ENCODE measurements at places on chromosomes 4 and X.

GRCh38 chrX:3548765-3549391 lies 164.6 kb downstream of the PRKX start:
- DNase-seq: no peak

- no peak for DNase-seq
Measured at GRCh38 chr4:70397580-70397979, at the start of gene OPRPN. OPRPN (plus strand) TSS chr4:70397940; CDS start chr4:70399286, 1,346 bp downstream.

GRCh38 chr4:93018243-93018642 lies 714.5 kb downstream of the GRID2 start:
- DNase-seq: no peak

GRCh38 chrX:29083823-29084222 lies 496.6 kb downstream of the IL1RAPL1 start:
- DNase-seq: no peak

GRCh38 chr4:7108660-7109059 lies 40.8 kb upstream of the GRPEL1 start:
- DNase-seq: no peak

- DNase-seq: no peak
Measured at GRCh38 chrX:136467303-136467702, 20.4 kb upstream of the BRS3 start.

DNA sequence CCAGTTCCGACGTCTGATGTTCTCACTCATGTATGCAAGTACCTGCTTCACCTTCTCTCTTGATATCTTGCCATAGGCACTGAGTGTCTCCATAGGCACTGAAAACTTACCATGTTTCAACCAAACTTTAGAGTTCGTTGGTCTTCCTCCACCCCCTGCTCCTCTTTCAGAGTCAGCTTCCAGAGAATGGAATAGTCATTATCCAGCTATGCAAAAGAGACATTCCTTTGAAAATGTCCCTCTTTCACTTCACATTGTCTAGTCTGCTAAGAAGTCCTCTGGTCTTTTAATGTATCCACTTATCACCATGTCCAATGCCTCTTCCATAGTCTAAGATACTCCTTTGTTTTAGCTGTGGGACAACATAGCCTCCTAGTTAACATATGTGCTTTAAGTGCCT lies 566.0 kb upstream of the TENM3 start:
- DNase-seq: no peak

DNA sequence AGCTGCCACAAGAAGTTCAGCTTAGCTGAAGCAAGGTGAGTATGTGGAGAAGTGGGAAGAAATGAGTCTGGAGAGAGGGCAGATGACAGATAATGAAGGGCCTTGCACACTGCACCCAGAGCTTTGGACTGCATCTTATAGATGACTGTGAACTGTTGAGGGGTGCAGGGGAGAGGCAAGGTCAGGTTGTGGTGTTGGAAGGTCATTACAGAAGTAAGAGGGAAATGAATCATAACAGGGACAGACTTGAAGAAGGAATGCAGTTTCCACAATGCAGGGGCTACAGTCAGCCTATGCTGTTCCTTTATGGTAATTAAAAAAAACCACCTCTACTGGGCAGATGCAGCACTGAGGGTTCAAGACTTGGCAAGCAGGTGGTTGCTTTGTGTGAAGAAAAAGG lies 4.8 kb upstream of the IGFBP7 start:
- DNase-seq: no peak

GRCh38 chr4:11769434-11769833 lies 340.7 kb upstream of the HS3ST1 start:
- no peak for DNase-seq

DNA sequence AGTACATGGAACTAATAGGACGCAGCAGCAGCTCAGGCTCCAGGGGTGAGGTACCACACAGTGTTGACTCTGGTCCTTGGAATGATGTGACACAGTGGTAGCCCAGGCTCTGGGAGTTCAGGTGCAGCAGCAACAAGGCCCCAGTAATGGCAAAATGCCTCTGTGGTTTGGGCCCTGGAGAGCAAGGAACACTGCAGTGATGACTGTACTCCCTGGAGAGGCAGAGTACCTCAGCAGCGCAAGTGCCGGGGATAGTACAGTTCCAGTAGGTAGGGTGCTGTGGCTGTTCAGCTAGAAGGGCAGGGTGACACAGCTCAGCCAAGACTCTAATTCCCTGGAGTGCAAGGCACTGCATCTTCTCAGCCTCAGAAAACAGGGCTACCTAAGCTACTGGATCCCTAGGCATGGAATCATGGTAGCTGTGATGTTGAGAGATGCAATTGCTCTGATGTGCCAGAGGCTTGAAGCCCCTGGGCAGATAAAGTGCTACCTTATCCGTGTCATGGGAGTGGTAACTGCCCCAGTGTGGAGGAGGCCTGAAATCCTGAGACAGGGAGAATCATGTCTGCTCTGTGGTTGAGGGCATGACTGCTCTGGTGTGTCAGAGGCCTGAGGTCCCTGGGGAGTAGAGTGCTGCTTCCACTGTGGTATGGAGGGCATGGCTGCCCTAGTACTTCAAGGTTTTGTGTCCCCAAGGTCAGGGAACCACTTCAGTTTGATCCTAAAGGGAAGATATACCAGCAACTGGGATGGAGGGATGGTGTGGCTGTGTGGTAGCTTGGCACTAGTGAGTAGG lies 55.2 kb downstream of the AREG start:
- DNase-seq: no peak

DNA sequence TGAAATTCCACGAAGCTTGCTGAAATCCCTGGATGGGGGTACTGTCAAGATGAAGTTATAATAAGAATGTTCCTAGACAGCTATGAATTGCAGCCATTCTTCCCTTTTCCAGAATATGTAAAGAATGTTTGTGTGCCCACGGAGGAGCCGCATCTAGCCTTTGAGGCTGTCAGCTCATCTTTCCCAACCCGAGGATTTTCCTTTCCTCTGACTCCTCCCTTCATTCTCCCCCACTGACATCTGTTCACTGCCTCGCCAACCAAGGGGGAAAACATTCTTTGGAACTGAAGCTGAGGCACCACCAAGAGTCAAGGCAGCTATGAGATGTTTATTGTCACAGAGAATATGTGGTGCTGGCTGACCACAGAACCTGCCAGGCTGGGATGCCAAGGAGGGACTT lies 8.8 kb downstream of the NHSL2 start:
- no peak for DNase-seq

DNA sequence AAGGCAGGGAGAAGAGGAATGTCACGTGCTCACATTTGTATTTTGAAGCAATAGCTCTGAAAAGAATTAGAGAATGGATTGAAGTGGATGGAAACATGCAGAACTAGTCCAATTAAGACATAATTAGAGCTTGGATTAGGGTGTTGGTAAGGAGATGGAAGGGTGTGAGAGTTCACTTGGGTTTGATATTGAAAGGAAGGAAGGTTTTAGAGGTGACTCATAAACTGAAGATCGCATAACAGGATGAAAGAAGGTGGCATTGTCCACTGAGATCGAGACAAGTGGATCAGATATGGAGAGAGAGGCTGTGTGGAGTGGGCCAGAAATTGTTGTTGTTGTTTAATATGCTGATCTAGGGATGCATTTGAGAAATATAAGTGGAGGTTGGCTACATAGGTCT lies 244.0 kb upstream of the SMIM31 start:
- DNase-seq: no peak

DNA sequence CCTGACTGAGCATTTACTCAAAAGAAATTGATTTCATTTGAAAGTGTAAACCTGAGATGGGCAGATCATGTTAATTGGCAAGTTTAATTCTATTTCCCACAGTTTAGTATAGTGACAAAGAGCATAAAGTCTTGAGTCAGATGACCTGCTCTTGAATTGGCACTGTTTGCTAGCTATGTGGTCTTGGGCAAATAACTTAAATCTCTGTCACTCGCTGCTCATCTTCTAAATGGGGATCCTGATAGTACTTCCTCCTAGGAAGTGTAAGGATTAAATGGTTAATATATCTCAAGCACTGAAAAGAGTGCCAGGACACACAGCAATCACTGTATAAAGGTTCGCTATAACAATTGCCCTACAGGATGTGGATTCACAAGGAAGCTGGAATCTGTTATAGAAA lies 242.8 kb upstream of the JADE1 start:
- DNase-seq: no peak

- DNase-seq: no peak
Measured at GRCh38 chr4:38523054-38523453, 140.9 kb upstream of the KLF3 start.

GRCh38 chr4:4260185-4260751 lies 12.2 kb upstream of the TMEM128 start:
- no peak for DNase-seq

GRCh38 chr4:3644849-3645627 lies 112.8 kb upstream of the LRPAP1 start:
- no peak for DNase-seq

- no peak for DNase-seq
Measured at GRCh38 chr4:48979914-48980579, 6.0 kb upstream of the CWH43 start.

DNA sequence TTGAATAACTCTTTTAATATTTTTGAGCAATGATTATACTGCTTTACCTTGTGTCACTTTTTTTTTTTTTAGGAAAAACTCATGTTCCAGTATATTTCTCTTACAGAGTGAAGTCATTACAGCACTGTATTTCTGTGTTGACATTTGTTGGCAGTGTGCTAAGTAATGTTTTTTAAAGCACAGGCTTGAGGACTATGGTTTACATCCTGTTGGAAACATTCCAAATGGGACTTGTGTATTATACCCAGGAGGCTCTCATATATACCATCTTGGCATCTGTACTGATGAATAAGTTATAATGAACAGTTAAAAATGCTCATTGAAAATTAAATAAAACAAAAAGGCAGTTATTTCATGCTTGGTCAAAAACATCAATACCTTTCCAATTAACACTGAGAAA lies 33.8 kb downstream of the CEP44 start:
- DNase-seq: no peak

DNA sequence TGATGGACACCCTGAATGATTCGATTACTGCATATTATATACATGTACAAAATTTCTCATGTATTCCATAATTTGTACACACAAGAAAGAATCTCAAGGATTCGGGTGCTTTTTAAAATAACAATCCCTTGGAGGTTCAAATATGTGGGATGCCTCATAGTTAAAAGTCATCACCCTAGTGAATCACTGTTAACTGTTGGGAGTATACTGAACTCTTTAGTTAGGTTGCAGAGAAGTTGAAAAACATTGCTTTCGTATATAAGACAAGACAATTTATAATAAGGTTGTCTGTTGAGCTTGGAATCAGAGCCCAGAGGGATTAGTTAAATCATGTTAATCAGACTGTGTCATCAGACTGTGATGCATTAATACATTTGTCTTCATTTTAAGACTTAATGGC lies 15.6 kb downstream of the DCK start:
- DNase-seq: no peak

DNA sequence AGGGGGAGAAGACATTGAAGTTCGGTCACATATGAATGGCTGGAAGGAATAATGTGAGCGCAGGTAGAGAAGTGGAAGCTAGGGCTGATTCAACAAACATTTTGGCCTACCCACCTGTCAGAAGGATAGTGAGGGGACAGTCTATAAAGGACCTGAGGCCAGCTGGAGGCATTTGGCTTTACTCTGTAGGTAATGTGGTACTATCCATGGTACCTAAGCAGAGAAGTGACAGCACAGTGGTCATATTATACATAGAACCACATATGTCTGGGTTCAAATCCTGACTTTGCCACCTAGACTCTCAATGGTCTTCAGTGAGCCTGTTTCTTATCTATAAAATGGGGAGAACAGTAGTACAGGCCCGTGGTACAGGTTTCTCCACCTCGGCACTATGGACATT lies 257.1 kb downstream of the EVC2 start:
- no peak for DNase-seq

- peak; percentile 33 for DNase-seq
Measured at GRCh38 chrX:11757719-11758399, at the start of gene MSL3. MSL3 (plus strand) TSS chrX:11758237; CDS start chrX:11758264, 27 bp downstream.

DNA sequence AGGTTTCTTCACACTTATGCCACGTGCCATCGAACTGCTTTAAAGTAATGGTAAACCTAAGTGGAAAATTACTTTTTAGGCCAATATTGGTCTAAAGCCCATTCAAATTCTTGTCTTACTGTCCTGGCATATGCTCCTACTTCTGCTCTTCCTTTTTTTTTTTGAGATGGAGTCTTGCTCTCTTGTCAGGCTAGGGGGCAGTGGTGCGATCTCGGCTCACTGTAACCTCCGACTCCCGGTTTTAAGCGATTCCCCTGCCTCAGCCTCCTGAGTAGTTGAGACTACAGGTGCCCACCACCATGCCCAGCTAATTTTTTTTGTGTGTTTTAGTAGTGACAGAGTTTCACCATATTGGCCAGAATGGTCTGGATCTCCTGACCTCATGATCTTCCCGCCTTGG lies 129.0 kb upstream of the TECRL start:
- DNase-seq: no peak

DNA sequence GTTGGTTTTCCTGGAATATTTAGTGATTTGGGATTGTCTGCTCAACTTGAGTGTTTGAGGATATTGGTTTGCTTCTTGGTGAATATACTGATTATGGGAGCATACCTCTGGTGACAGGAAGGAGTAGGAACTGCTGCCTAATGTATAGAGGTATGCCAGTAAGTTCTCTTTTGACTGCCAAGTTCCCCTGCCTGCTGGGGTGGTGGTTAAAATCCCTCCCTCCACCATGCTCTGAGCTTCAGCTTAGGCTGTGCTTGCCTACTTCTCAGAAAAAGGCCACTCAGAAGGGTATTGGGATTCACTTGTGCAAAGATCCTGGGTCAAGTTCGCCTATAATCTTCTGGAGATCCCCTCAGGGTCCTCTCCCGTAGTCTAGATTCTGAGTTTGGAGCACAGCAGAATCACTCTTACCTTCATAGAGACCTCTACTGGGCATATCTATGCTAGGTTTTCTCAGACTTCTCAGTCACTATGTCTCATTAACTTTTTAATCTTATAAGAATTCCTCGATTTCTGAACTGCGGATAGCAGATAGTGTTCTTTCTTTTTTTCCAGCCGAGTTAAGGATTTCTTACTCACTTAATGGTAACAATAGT lies 44.7 kb upstream of the DCK start:
- DNase-seq: no peak

DNA sequence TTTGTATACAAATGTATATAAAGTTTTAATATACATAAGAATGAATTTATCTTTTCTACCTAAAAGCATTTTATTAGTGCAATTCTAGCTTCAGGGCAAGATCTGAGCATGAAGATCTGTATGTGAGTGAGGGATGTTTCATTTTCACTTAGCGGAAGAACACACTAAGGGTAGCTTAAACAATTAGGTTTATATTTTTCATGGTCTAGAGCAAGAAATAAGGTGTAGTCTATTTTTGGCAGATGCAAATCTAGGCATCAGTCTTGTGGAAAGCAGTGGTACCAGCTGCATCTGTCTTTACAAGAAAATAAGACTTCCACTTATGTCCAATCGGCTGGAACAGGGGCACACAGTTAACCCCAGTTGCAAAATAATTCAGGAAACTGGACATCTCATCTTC lies 433.3 kb downstream of the ADAM29 start:
- no peak for DNase-seq

DNA sequence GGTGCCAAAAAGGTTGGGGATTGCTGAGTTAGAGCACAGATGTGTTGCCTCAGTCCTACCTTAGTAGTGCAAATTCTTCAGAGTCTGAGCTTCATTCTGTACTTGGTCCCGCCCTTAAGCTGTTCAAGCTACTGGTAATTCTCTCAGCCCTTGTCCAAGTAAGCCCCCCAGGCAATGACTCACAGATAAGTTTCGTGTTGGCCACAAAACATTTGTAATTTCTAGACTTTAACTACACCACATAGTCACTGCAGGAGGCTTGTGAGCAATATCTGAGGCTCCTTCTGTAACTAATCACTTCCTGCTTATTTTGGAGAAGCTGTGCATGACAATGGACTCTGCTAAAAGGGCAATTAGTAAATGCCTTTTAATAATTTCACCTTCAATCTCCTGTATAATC lies 1420.5 kb downstream of the PCDH7 start:
- DNase-seq: no peak
